ENCODE measurements at places on chromosomes 16 and 17.

DNA sequence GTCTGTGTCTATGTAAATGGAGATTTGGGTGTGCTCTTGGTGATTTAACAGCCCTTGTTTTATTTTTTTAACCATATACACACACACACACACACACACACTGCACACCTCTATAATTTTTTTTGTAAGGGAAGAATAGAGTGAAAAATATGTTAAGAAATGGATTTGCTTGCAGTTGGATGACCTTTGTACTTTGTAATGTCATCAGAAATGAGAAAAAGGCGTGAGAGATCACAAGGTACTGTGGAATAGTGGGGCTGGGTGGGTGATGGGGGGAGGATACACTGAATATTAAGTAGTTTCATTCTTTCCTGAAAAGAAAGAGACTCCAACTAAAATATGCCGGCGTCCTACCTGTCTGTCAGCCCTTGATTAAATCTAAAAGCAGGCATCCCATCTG is 38.7 kb downstream of the SALL1 start:
- DNase-seq: no peak

GRCh38 chr16:5604770-5605169 is 507.2 kb upstream of the EEF2KMT start:
- DNase-seq: peak; percentile 29

- DNase-seq: peak; percentile 92
Observed at GRCh38 chr17:39903158-39903884, 15.1 kb downstream of the GSDMB start.

- DNase-seq: no peak
Observed at GRCh38 chr16:5595849-5596248, 498.3 kb upstream of the EEF2KMT start.

DNA sequence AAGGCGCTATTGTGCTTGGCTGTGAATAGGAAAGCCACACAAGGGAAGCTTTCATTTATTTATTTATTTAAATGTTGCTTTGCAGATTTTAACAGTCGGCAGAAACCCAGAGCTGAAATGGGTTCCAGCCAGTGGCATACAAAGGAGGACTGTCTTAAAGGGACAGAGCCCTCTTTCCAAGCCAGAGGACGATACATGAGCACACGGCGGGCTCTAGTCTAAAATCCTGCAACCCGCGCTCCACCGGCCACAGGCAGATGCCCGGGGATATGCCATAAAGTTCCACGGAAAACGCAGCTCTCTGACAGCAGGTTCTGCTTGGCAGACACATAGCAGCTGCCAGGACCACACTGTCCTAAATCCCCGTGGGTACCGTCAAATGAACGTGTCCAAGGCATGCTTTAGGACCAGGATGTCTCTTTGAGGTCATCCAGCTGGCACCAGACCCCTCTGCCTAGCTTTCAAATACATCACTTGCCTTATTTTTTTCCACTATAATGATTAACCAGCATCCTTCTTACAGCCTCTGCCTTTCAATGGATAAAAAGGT is 64.6 kb downstream of the CYTH1 start:
- DNase-seq: no peak

DNA sequence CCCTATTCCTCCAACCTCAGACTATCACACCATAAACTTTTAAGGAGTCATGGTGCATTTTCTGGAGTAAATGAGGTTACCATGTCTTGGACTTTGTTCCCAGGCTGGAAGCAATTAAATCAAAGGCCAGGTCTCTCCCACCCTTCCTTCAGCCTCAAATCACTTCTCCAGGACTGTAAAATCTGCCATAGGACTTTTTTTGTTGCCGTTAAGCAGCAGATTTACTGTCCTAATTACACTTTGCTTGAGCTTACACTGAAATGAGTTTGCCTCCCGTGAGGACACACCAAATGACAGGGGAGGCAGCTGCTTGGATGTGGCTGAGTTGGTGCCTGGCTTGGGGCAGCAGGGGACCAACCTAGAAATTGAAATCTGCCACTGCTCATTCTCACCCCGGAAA is 14.7 kb downstream of the DCAKD start:
- no peak for DNase-seq

DNA sequence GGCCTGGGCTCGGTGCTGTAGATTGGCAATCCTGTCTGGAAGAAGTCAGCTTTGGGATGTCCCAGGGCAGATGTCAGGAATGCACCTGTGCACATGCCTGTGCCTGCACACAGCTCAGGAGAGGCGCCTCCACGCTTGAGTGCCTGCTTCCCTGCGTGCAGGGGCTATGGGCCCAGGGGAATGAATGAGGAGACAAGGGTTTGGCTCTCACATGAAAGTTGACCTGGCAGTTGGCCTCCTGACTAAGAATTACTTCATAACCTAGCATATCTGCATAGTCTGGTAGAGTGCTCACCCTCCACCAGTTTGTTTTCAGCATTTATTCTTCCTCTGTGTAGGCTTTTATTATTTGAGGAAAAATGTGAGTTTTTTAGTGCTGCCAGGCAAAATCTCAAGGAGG is 50.0 kb downstream of the PLD6 start:
- no peak for DNase-seq

DNA sequence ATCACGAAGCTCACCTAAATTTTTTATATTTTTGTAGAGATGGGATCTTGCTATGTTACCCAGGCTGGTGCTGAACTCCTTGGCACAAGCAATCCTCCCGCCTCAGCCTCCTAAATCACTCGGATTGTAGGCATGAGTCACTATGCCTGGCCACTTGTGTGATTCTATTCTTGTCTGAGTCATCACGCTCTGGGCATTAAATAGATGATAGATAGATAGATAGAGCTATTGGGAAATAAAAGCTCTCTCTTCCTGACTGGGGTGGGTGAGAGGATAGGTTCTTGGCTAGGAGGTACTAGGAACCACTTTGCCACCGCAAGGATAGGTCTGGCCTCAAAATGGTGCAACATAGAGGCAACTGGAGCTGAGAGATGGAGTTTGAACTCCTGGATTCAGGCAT is 21.4 kb upstream of the CACNG3 start:
- no peak for DNase-seq

- peak; percentile 80 for DNase-seq
Observed at GRCh38 chr17:57130708-57131461, 45.8 kb downstream of the AKAP1 start.

DNA sequence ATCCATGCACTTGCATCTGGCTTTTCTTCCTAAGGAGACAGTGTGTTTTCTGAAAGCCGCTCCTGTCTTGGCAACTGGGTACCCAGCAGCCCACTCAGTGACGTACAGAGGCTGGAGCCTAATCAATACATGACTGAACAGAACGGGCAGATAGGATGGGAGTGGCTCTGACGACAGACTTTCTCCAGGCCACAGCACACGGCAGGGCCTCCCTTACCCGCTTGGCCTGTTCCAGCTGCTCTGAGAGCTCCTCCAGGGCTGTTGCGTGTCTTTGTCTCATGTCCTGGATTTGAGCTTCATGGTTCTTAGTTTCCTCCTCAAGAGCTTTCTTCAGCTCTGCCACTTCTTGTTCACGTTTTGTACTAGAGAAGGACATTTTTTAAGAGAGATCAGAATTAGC is 64.9 kb downstream of the NDEL1 start:
- no peak for DNase-seq

- no peak for DNase-seq
Observed at GRCh38 chr17:4854111-4854681, 21.1 kb downstream of the MINK1 start.

DNA sequence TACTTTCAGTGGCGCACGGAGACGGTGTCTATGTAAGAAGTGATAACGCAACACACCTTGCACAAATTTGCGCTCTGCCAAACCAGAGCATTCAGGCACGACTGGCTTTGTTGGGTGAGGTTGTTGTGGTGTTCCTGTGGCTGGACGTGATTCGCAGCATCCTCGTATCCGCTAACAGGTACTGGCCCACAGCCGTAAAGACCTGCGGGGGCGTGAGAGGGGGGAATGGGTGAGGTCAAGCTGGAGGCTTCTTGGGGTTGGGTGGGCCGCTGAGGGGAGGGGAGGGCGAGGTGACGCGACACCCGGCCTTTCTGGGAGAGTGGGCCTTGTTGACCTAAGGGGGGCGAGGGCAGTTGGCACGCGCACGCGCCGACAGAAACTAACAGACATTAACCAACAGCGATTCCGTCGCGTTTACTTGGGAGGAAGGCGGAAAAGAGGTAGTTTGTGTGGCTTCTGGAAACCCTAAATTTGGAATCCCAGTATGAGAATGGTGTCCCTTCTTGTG is 510.9 kb downstream of the KCNJ18 start:
- no peak for DNase-seq

DNA sequence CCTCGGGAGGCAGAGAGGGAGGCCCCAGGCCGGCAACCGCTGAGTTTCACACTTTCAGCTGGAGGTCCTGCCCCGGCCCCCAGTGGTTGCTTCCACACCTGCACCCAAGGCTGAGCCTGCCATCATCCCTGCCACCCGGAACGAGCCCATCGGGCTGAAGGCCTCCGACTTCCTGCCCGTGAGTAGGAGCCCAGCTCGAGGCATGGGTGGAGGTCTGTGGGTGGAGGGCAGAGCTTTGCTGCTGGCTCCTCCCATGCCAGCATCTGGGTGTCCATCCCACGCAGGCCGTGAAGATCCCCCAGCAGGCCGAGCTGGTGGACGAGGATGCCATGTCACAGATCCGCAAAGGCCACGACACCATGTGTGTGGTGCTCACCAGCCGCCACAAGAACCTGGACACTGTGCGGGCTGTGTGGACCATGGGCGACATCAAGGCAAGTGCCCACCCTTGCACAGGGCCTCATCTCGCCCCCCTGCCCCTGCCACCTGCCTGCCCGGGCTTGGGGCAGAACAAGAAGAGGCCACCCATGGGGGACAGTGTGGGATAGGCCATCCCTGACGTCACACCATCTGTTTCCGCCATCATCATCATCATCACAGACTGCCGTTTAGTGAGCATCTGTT is 19.6 kb downstream of the KATNB1 start:
- DNase-seq: no peak

GRCh38 chr17:14514973-14515372 is 214.1 kb downstream of the HS3ST3B1 start:
- DNase-seq: no peak

Data from OCI-M1 (cell line).